ENCODE measurements at places on chromosomes 16 and 17.

- DNase-seq = no peak
Measured at GRCh38 chr17:42457107-42457792, 1.4 kb upstream of the ATP6V0A1 start.

DNA sequence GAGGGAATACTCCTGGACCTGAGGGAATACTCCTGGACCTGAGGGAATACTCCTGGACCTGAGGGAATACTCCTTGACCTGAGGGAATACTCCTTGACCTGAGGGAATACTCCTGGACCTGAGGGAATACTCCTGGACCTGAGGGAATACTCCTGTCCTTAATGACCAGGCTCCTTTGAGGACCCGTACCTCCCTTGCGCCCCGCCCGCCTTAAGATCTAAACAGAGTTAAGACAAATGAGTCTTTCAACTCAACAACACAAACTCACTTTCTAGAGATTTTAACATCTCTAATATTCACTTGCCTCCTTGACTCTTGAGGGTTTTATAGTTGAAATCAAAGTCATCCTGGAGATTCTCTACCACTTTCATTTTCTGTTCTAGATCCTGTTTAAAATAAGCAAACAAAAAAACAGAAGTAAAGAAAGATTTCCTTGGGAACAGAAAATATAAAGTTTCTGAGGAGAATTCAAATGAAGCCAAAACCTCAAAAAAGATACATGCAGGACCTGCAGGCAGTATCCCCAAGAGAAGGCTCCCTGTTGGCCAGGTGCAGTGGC lies 49.7 kb downstream of the STAT3 start:
- DNase-seq = no peak

DNA sequence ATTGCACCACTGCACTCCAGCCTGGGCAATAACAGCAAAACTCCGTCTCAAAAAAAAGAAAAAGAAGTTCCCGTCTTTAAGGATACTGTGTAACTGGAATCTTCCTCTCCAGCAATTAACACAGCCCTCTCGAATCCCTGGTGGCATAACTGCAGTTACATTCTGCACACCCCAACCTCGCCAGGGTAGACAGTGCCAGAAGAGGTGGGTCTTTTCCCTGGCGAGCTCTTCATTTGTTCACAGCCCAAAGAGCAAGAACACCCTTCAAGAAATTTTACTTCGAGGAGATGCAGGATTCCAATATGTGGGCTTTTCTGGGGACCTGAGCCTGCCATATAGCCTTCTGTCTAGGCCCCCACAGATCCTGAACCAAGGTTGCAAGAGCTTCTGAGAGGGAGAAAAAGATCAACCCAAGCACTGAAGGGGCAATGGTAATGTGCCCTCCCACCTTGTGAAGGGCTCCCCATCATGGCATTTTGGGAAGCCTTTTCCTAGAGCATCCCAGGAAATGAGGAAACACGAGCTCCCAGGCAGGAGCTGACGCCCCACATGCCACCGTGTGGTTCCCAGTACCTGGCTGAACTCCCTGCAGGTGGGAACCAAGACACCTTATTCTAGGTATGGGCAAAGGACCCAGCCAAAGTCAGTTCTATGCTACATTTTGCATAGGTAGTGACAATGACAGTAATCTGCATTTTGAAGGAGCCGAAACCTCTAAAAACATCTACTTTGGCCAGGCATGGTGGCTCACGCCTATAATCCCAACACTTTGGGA lies 26.9 kb downstream of the TK2 start:
- DNase-seq = no peak

DNA sequence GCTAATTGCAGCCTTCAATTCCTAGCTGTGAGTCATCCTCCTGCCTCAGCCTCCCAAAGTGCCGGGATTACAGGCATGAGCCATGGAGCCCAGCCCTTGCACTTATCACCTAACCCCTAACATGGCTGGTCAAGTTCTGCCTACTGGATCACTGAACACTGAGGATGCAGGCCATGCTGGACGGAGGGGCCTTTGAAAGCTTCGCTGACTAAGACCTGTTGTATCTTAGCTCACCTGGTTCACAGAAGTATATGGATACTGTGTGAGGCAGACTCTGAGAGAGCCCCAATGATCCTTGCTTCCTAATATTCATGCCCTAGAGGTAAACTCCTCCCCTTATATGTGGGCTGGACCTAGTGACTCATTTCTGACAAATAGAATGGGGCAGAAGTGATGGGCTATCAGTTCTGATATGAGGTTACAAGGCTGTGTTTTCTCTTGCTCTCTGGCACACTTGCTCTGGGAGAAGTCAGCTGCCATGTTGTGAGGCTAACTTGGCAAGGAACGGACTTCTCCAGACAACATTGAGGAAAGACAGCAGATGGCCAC lies 11.7 kb upstream of the TMIGD1 start:
- no peak for DNase-seq
